ENCODE measurements at places on chromosomes 13 and 19.

- peak; percentile 9 for DNase-seq
These were observed 269.3 kb upstream of the MIR17HG start for GRCh38 chr13:91078093-91078679.

- DNase-seq = no peak
These were observed 625.2 kb upstream of the PCDH20 start for GRCh38 chr13:62040806-62041205.

GRCh38 chr13:33213024-33213768 is 72.4 kb downstream of the STARD13 start:
- peak; percentile 35 for DNase-seq

DNA sequence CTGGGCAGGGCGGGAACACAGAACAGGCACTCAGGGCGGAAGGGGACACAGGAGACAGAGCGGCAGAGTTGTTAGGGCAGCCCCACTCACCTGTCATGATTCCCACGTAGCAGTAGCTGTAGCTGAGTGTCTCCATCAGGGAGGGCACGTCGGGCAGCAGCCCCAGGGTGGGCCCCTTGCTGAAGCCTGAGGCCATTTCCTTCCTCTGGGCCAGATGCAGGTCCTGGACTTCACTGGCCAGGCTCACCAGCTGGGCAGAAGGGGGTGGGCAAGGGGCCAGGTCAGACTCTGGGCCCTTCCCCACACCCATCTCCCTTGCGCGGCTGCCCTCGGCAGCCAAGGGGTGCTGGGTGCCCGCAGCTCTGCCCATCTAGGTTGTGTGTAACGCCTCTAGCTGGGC is 5.9 kb downstream of the MBOAT7 start:
- no peak for DNase-seq

- no peak for DNase-seq
These were observed 452.6 kb downstream of the DIAPH3 start for GRCh38 chr13:59710996-59711701.

- no peak for DNase-seq
These were observed 27.9 kb upstream of the VSTM2B start for GRCh38 chr19:29497686-29498436.
